Trophoblast cell (in vitro differentiated cells and primary cell): ENCODE measurements at places on chromosomes 5 and 9.

GRCh38 chr9:77505232-77505631, 142.9 kb downstream of the GNA14 start:
- no peak for DNase-seq

DNA sequence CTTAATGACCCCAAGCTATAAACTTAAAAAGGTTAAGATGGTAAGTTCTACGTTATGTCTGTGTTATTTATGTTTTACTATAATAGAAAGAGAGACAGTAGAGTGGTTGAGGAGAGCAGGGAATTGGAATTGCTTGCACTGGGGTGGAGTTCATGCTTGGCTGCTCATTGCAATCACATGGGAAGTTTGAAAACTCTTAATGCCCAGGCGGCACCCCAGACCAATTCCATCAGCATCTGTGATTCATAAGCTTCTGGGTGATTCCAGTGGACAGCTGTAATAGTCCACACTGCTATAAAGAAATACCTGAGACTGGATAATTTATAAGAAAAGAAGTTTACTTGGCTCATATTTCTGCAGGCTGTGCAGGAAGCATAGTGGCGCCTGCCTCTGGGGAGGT, 323.9 kb upstream of the MSX2 start:
- DNase-seq = no peak

- no peak for DNase-seq
Measured at GRCh38 chr9:3824581-3824980, 298.8 kb upstream of the RFX3 start.

- no peak for DNase-seq
Measured at GRCh38 chr5:31741496-31741895, 102.6 kb downstream of the PDZD2 start.

- DNase-seq = no peak
Measured at GRCh38 chr5:178411083-178411482, 178.5 kb upstream of the PHYKPL start.

- DNase-seq = peak; percentile 72
Measured at GRCh38 chr9:126719618-126720031, 85.2 kb upstream of the ZBTB43 start.

- DNase-seq = peak; percentile 34
Measured at GRCh38 chr5:16791036-16791705, 144.9 kb downstream of the MYO10 start.

DNA sequence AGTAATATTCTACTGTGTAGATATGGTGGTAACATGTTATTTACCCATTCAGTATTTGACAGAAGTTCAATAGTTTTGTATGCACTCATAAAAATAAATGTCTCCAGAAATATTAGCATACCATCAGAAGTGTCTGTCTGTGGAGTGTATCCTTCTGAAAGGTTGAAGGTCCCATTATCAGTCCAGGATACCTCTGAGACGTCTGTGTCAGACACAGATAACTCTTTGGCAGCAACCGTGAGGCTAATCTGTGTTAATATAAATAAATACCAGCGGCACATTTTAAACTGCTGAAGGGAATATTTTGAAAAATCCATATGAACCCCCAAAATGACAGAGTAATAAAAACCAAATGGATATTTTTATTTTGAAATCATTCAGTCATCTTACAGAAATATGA, 11.9 kb upstream of the ZNF622 start:
- no peak for DNase-seq

GRCh38 chr5:61327760-61328753, 4.0 kb upstream of the ZSWIM6 start:
- no peak for DNase-seq
